ENCODE measurements at places on chromosomes 12 and 14. TPM values are rescaled to one million over a fixed set of nuclear protein-coding genes. Genes with fewer than 3 reads are reported as not detected.
A peak's percentile ranks its signal among the peaks of the same experiment; 100 is the strongest.

DNA sequence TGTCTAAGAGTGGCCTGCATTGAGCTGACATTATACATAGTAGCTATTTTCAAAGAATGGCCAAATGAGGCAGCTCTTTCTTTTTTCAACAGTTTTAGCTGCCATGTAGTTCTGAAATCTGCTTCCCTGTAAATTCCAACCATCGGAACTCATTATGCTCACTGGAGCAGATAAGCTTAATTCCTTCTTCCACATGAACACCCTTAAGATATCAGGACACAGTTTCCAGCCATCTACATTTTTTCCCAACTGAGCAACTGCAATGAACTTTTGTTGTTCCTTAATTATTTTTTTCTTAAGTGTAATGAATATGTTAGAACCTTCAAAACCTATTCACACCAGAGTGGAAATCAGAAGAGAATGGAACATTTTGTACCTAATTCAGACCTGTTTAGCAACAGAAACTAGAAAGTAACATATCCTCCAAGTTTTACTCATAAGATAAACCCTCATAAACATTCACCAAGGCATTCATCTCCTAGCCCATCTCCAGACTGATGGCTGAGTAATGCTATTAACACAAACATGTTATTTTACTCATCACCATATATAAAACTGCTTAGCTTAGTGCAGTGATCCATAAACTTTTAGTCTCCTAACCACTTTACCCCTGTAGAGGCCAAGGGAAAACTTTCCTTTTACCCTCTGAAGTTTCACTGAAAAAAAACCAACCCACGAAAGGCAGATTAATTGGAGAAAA is 296.1 kb upstream of the SYT1 start:
- DNase-seq, result no peak

The WNT5B gene
- 3.9 TPM for total RNA-seq

- no peak for DNase-seq
Measured at GRCh38 chr12:83102499-83102898, 415.8 kb downstream of the TMTC2 start.

- no peak for DNase-seq
Measured at GRCh38 chr12:99250091-99250490, 397.5 kb upstream of the GARIN6 start.

DNA sequence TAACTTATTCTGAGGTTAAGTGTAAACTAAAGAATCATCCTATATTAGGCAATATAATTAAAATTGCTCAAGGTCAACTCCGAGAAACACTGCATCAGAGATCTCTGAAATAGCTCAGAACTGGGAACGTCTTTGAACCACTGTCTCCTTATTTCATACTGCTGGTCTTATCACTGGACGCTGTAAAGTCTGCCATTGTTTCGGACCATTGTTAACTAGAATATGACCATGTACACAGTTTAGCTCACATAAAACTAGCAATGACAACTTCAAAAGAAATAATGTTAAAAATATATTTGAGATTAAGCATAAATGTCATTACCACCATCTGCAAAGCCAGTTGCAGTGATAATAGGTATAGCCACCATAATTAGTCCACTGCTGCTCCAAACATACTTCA is 2.9 kb downstream of the ABCD2 start:
- no peak for DNase-seq

- DNase-seq, result peak; percentile 52
Measured at GRCh38 chr14:91119556-91120311, 5.9 kb downstream of the DGLUCY start.
